ENCODE measurements at places on chromosomes 11 and 22. TPM values are rescaled to one million over a fixed set of nuclear protein-coding genes. Genes with fewer than 3 reads are reported as not detected.

PHRF1 gene
- 13.9 TPM for polyA plus RNA-seq

DPP3 gene
- polyA plus RNA-seq: 16.4 TPM

BAIAP2L2 gene
- 1.3 TPM for polyA plus RNA-seq

RIMBP3B gene
- polyA plus RNA-seq: not detected

CD248 gene
- 65.2 TPM for polyA plus RNA-seq

RFPL3 gene
- polyA plus RNA-seq: not detected

CNGA4 gene
- not detected for polyA plus RNA-seq

FAM111A gene
- 23.5 TPM for polyA plus RNA-seq

TMEM25 gene
- polyA plus RNA-seq: 23.6 TPM

VPREB3 gene
- 1.3 TPM for polyA plus RNA-seq

MRGPRE gene
- not detected for polyA plus RNA-seq

CRYBB2 gene
- not detected for polyA plus RNA-seq

- no peak for DNase-seq
Measured at GRCh38 chr11:13028322-13028721, 19.2 kb downstream of the RASSF10 start.

DNA sequence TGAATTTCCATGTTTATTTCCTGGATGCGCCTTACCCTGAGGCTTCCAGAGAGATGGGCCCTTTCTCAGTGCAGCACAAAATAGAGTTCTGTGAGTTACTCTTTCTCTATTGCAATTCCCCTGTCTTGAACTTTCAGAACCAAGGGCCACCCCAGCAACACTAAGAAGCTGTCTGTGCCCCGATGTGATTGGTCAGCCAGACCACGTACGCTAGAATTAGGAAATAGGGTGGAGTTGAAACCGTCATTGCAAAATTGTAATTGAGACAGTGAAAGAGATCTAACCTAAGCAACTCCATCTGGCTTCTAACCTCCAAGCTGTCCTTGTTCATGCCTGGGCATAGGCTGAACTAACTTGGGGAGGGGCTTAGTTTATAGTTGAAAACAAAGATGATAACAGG is 981.3 kb downstream of the OPCML start:
- no peak for DNase-seq

DNA sequence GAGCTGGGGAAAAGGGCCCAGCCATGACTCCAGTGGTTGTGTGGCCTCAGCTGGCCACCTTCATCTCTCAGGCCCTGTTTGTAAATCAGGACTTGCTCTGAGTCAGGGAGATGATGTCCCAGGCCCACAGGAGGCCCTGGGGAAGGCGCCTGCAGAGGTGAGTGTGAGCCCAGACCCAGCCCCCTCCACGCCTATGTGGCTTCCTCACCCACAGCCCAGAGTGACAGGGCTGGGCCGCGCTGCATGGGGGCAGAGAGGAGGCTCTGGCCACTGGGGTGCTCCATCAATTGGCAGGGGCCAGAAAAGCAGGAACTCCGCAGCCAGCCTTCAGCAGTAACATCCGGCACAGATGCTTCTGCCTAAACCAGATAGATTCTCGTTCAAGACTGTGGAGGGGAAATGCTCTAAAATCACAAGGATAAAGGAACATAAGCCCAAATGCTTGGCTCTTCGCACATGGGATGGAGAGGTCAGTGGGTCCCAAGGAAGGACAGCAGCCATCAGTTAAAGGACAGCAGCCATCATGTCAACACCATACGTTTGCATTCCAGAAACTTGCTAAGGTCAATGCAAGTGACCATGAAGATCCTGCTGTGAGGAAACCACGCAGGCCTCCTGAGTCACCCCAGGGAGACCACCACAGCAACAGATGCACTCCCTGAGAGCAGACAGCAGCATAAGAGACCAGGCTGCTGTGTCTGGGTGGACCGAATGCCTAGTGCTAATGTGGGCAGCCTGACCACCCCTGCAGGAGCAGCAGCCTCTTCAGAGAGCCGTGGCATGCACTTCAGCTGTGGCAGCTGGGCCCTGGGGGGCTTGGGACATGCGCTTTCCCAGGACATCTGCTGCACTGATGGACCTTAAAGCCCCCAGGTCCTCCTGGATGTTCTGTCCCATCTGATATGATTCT is 28.3 kb downstream of the OSBPL5 start:
- no peak for DNase-seq

DNA sequence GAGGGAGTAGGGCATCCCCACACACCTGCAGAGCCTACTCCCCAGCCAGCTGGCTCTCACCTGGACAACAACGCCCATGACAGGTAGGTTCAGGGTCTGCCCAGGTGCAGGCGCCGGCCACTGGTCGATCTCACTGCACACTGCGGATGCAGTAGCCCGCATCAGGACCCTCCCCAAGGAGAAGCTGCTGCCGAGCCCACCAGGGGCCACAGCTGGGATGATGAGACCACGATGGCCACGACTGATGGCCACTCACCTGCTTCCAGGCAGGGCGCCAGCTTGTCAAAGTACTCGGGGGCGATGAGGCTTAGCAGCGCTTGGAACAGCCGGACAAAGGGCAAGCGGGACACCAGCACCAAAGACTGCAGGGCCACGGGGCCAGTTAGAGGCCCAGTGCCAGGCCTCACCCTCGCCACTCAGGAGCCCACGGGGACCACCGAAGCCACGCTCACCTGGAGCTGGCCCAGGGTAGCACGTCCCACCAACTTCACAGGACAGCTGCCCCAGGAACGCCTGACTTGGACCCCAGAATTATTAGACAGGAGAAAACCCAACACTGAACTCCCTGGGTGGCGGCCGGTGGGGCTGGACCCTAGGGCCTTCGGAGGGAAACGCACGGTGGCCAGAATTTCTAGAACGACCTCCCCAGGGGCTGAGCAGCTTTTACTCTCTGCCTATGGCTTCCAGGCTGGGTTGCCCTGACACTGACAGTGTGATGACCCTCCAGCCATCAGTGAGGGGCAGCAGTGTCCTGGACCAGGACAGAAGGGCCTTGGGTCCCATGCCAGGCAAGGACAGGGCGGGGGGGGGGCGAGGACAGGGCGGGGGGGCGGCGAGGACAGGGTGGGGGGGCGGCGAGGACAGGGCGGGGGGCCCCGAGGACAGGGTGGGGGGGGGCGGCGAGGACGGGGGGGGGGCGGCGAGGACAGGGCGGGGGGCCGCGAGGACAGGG is 8.9 kb upstream of the PLXNB2 start:
- DNase-seq: no peak

DNA sequence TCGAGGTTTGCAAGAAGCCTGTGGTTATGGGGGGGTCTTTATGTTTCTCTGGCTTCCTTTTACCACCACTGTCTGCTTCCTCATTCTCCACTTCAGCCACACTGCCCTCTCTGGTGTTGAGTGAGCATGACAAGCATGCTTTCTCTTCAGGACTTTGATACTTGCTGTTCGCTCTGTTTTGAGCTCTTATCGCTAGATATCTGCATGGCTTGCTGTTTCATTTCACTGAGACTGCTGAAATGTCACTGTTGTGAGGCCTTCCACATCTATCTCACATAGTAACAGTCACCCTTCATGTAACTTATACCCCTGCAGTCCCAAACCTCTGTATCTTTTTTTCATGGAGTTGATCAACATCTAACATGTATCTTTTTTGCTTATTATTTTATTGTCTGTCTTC is 59.8 kb downstream of the TMEM135 start:
- DNase-seq: no peak

GRCh38 chr11:121207485-121208115 is 85.0 kb upstream of the SC5D start:
- DNase-seq: no peak

- DNase-seq: no peak
Measured at GRCh38 chr11:126456783-126457542, 101.5 kb downstream of the ST3GAL4 start.

DNA sequence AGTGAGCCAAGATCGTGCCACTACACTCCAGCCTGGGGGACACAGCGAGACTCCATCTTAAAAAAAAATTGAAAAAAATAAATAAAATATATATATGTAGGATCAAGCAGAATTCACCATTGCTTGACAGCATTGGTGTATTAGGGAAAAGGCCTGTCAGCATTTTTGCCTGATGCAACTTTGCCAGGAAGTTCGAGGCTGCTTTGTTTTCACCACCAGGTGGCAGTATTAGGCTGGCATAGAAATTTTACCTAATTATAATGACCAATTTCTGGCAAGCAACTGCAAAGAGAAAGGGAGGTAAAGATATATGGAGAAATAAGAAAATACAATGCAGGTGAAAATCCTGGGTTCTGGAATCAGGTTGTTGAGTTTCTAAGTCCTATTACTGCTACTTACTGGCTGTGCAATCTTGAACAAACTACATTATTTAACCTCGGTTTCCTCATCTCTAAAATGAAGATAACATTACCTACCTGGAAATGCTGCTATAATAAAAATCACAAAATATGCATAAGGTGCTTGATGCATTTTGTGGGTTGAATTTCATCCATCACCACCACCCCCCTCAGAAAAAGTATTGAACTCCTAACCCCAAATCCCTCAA is 24.7 kb downstream of the LAYN start:
- DNase-seq: peak; percentile 78

DNA sequence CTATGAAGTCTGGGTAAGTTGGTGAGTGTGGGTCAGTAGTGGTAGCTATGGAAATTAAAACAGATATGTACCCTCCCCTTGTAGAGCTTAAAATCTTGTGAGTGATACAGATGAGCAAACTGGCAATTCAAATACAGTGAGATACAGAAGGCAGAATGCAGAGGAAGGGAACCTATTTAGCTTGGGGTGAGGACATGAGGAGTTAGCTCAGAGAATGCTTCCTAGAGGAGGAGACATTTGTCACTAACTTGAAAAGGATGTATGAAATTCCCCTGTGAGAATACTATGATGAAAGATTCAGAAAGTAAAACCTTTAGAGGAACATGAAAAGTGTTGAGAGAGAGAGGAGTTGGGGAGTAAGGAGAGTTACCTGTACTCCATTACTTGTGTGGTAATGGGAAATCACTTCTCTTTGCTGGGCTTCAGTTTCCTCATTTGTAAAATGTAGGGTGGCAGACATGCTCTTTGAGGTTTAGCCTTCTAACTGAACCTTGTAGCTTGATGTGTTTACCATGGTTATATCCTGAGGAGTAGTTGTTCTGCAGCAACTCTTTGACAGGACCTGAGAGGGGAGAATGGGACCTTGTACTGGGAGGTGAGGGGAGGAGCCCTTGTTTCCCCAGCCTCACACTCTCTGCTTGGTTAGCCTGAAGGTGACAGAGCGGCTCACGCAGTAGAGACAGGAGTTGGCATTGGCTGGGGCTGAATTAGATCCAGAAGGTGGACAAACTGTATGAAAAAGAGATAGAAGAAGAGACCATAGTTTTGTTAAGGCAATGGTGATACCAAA is 17.9 kb downstream of the SWAP70 start:
- no peak for DNase-seq

- no peak for DNase-seq
Measured at GRCh38 chr11:46309814-46310259, 32.4 kb downstream of the CREB3L1 start.

DNA sequence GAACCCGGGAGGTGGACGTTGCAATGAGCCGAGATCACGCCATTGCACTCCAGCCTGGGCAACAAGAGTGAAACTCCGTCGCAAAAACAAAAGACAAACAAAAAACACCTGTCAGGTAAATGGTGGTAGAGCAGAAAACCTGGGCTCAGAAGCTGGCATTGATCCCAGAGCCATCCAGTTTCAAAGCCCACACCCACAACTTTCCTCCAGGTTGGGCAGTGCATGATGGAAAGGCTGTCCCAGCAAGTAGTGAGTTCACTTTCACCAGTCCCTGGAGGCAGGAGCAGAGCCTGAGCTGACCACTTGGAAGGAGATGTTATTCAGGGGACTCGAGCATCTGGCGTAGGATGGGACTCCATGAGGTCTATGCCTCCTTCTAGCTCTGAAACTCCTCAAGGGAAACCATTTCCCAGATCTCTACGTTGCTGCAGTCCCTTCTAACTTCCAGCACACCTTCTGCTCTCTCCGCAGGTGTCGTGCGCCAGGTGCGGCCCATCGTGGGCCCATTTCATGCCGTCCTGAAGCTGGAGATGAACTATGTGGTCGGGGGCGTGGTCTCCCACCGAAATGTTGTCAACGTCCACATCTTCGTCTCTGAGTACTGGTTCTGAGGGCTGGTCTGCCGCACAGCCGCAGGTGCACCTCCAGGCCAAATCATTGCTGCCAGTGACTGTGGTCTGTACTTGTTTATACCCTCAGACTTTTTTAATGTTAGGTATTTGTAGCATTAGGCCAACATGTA is 71.6 kb upstream of the ATXN10 start:
- DNase-seq: no peak

GRCh38 chr11:87574193-87574592 is 536.5 kb downstream of the TMEM135 start:
- DNase-seq: no peak

GRCh38 chr11:64858467-64859263 is 14.2 kb upstream of the CDC42BPG start:
- no peak for DNase-seq

GRCh38 chr22:17388235-17388634 is 19.0 kb downstream of the CECR2 start:
- no peak for DNase-seq

DNA sequence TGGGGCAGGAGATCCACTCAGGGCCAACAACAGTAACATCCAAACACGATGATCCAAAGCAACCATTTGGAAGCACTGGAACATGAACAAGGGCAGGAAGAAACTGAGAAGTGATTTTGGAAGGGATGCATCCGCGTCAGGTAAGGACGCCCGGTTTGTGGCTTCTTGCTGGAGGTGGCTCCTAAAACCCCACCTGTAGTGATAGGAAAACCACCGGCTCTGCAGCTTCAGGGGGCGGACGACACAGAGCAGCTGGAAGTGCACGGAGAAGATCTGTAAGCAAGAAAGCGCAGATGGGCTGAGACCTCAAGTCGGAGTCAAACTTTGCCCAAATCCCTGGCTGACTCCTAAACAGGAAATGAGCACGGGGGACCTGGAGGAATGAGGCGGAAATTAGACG is 1066.1 kb downstream of the BRD1 start:
- no peak for DNase-seq

DNA sequence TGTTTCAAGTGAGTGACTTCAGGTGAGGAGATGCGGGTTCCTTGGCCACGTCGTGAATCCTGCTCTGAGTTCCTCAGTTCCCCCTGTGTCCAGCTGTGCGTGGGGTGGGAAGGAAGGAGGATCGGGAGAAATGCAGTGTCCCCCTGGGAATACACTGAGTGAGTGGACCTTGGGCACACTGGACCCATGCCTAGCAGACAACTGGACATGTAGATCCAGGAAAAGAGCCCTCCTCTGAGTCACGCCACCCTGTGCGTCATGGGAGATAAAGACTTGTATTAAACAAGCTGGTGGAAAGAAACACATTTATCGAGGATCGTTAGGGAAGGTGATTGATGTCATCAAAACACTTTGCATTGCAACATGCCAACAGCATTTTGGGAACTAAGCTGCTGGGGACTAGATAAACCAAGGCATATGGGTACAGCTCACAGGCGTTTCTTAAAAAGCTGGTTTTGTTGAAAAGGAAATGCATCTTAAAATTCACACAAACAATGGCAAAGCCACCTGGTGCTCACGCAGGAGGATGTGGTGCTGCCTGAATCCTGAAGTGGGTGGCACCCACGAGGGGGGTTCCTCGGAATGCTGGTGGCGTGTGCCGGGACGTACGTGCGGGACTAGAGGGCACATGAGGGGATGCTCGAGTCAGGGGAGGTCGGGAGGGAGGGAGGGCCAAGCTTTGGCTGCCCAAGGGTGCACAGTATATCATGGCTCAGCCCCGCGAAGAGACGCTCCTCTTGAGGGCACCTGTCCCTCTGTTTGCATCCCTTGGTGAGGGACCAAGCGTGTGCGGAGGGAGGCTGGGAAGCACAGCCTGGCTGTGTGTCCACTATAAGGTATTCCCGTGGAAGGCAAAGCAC is 303.5 kb downstream of the TBC1D22A start:
- no peak for DNase-seq

GRCh38 chr11:15289723-15290122 is 175.0 kb downstream of the INSC start:
- no peak for DNase-seq
